ENCODE measurements at places on chromosomes 16 and 17. TPM values are rescaled to one million over a fixed set of nuclear protein-coding genes. Genes with fewer than 3 reads are reported as not detected.

GRCh38 chr16:27427538-27427937 is 25.6 kb downstream of the IL21R start:
- no peak for DNase-seq

GRCh38 chr16:81629034-81629802 is 149.9 kb upstream of the PLCG2 start:
- DNase-seq = no peak

Gene UBE2G1
- 52.0 TPM for total RNA-seq

- peak; percentile 70 for DNase-seq
These were observed 1.0 kb upstream of the KCNJ2 start for GRCh38 chr17:70168044-70168976.

DNA sequence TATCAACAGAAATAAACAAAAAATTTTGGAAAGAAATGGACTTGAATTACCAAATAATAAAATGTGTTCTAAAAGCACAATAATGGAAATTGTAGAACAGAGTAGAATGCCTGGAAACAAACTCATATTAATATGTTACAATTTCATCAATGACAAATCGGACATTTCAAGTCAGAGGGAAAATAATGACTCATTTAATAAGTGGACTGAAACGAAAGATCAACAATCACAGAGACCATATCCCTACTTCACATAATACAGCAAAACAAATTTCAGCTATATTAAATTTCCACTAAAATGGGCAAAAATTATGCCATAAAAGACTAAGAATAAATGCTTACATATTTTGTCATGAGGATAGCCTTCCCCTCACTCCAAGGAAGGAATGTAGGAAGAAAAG is 25.7 kb downstream of the CDYL2 start:
- no peak for DNase-seq

Gene KRTAP4-9
- not detected for total RNA-seq

Gene JPH3
- not detected for total RNA-seq

Measured in fibroblast of the aortic adventitia (primary cell).